ENCODE measurements at places on chromosomes 12 and 14.

DNA sequence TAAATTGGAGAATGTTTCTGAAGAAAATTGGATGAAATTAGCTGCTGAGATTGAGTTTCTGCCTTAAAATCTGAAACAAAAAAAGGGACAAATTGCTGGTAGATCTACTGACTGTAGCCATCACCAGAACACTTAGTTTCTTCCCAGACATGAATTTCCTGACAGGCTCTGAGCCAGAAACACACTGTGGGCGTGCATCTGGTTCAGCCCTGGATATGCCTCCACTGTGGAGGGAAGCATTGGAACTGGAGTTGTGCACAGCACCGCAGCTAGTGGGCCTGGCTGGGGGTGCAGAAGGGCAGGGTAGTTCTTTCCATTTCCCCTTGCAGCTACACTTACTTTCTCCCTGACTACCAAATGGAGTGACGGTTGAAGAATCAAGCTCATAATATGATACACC lies 31.2 kb downstream of the CREBL2 start:
- DNase-seq = no peak

DNA sequence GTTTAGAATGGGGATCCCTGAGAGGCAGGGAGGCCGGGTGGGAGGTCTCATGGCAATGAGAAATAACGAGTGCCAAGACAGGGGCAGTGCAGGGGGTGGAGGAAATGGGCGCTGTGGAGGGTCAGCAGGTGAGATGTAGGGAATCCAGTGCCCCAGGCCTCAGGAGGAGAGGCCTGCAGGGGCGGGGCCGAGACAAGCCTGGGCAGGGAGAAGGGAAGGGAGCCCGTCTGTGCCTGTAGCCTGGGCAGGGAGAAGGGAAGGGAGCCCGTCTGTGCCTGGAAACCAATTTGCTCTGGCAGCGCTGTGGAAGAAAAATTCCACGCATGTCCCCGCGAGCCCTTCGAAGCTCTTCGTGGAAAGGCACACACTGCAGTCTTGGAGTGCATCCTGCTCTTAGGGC lies 10.6 kb upstream of the NCOR2 start:
- no peak for DNase-seq

GRCh38 chr12:31331242-31331641 lies 5.3 kb upstream of the SINHCAF start:
- DNase-seq = no peak

DNA sequence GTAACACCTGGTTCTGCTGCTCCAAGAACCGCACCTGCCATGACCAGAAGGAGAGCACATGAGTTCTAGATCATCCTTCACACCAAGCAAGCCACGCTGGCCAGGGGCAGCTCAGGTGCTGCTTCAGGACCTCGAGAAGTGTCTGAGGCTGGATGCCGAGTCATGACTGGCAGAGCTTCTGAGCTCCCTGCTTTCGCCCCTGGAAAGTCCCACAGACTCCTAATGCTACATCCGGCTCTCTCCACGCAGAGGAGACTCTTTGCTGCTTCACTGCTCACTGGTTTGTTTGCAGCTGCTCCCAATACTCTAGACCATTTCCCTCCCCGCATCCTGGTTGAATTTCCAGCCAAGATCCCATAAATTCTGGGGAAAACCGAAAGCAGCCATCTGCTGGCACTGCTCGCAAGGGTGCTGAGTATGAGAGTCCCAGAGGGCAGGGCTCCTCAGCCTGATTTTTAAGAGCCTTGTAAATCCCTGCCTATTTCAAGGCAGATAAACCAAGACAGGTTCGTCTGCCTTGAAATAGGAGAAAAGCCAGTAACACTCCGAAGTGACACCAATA lies 1.4 kb downstream of the KRT2 start:
- DNase-seq = peak; percentile 24

GRCh38 chr12:114269153-114269552 lies 136.8 kb downstream of the TBX5 start:
- no peak for DNase-seq

GRCh38 chr12:49777800-49778748 lies 36.7 kb downstream of the TMBIM6 start:
- DNase-seq = peak; percentile 21

DNA sequence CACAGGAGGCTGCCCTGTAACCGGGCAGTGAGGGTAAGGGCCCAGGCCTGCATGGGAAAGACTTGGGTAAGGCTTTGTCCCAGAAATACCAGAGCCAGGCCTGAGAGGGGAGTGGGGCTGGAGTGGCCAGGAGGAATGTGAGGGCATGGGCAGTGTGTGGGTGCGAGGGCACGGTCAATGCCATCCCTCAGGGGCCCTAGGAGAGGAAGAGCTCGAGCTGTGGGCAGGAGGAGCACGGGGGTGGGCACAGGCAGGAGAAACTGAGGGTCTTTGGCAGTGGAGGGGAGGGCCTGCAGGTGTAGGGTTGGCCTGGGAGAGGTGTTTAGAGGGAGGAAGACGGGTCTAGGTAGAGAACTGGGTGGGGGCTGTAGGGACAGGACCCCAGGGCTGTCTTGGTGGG lies 381.6 kb downstream of the TMEM121 start:
- no peak for DNase-seq
